Stimulated activated CD4-positive, alpha-beta T cell treated with anti-CD3 and anti-CD28 coated beads, TNF-alpha, amount 100 ng/mL, for 1 hour (primary cell): ENCODE measurements at places on chromosomes 12 and 14.
A peak's percentile ranks its signal among the peaks of the same experiment; 100 is the strongest.

DNA sequence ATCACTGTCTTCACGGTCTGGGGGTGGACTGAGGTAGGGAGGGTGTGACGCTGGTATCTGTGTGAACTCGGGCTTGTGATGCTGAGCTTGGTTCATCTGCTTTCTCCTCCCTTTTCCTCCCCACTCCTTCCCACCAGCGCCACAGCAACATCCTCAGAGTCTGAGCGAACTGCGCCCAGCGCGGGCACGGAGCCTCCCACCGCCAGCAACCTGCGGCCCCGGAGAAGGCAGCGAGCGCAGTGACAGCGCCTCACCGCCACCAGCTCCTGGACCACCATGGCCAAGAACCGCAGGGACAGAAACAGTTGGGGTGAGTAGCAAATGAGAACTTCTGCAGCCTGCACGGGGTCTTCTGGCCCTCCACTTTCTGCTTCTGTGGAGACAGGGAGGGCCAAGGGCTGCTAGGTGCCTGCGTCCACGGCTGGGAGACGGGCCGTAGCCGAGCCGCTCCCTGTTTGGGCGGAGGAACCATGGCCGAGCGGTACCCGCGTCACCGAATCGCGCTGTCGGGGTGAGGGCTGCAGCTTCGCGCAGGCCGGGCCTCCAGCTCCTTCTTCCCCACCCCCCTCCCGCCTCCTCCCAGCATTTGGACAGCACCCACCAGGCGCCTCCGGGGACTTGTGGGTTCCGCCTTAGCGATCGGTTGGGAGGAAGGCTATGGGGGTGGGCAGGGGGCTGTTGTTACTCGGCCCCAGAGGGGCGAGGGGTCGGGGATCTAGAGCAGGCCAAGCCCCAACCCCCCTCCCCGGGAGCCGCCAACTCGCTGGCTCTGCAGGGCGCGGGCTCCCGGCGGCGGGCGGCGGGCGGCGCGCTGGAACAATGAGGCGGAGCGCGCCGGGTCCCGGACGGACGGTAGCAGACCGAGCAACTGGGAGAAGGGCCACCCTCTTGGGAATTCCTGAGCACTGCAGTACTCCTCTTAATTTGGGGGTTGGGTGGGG lies at the start of gene ATL1:
TSS of gene ATL1 (plus strand) at position 156 of the 941 bp plus-strand sequence. CDS start at position 277, 121 bp downstream.
- DNase-seq, result no peak

GRCh38 chr12:30753751-30754382 lies 884 bp downstream of the CAPRIN2 start:
- no peak for DNase-seq

GRCh38 chr12:33222357-33222756 lies 217.3 kb downstream of the SYT10 start:
- DNase-seq, result no peak

DNA sequence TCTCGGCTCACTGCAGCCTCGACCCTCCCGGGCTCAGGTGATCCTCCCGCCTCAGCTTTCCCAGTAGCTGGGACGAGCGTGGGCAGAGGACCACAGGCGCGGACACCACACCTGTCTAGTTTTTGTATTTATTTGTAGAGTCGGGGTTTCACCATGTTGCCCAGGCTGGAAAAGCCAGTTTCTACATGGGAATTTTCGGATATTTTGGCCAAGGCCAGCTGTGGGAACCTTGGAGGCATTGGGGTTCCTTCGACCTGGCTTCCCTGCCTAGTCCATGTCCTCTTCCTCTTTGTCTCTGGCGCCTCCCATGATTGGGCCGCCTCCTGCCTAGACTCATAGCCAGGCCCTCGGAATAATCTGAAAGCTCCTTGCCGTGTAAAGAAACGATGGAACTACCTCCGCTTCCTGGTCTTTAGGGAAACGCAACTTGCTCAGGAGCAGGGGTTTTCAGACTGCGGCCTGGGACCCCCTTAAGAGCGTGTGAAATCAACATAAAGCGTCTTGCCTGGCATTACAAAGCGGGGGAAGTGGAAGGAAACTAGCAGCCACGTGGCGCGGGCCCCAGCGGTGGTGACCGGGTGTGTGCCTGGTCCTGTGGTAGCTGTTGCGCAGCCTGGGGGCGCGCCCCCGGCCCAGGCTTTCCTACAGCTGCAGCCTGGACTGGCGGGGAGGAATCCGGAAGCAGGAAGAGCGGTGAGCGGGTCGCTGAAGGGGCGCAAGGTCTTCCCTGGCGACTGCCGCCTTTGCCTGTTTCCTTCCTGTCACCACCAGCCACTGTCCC lies 1.4 kb upstream of the HSP90AA1 start:
- no peak for DNase-seq

DNA sequence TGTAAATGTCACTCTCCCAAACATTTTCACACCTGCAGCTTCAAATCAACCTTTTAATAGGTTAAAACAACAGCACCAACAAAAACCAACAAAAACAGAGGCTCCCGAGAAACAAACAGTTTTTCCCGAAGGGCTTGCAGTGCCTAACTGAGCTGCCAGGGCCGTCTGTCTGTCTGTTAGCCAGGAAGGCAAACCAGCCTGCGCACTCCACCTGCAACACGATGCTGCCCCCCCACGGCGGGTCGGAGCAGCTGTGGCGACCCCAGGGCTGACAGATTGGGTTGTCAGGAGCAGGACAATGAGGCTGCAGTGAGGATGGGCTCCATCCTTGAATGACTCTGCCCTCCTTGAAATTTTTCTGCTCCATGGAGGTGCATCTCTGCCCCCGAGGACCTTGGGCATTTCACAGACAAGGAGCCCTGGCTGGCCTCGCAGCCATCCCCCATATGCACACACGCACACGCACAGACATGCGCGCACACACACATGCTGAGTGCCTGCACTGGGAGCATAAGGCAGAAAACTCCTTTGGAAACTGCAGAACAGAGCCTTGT lies 2.6 kb downstream of the RTL1 start:
- no peak for DNase-seq

DNA sequence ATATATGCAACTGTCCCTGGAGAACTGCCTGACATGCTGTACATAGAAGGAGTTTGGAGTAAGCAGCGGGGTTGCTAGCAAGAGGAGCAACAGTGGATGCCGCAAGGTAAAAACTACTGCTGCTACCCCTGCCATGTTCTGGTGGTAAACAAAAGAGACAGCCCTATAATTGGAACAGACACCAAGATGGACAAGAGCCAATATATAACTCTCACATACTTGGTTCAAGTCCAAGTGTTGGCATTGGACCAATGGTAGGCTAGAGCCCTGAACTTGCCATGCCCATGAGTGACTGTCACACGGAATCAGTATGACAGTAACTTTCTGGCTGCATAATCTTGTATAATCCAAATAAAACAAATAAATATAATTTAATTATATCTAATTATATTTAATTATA lies 13.7 kb downstream of the ATXN7L3B start:
- no peak for DNase-seq

GRCh38 chr12:39103552-39104165 lies 198.3 kb upstream of the CPNE8 start:
- no peak for DNase-seq

GRCh38 chr12:110124269-110124995 lies at the start of gene IFT81:
Gene IFT81, plus strand, starts transcription at chr12:110124357. Its CDS starts 3,024 bp downstream, at chr12:110127381.
- peak; percentile 97 for DNase-seq

GRCh38 chr12:58419905-58420304 lies 478.5 kb downstream of the ATP23 start:
- no peak for DNase-seq

GRCh38 chr14:89486961-89487360 lies 69.9 kb upstream of the FOXN3 start:
- no peak for DNase-seq

DNA sequence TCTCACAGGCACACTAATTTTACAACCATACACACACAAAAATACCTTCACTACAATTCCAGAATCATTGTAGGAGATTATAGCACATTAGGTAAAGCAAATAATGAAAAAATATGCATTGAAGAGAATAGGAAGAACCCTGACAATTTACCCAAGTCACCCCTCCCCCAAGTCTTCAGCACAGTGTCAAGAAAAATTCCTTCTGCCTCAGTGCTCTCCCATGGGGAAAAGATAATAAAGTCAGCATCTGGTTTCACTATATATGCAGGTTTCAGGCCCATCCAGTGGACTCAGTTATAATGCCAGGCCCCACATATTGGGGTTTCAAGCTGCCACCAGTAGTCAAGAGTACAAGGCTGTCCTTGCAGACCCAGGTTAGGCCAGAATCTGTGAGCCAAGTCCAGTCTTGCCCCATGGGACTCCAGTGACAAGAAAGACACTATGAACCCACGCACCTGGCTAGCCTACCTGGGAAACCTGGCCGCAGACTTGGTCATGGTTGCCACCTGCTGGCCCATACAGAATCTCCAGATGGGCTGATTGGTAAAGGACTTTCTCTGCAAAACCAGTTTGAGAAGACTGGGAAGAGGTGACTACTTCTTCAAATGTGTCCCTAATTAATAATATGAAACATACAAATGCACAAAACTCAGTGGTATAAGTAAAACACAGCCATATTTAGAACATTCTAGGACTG lies 398.6 kb upstream of the FLRT2 start:
- DNase-seq, result no peak

DNA sequence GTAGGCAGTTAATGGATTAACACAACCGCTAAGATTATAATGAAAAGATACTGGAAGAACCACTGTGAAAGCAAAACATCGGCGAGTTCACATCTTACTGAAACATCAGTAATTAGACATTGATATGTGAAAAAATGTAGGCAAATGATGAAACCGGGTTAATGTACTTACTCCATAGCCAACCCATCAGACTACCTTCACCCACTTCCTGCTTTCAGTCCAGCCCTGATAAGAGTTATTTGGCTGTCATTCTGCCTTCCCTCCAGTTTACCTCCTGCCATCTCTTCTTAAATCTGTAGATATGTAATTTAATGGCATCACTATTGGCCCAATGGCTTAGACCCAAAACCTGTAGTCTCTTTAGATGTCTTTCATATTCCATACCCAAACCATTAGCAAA lies 46.0 kb upstream of the LGR5 start:
- no peak for DNase-seq

DNA sequence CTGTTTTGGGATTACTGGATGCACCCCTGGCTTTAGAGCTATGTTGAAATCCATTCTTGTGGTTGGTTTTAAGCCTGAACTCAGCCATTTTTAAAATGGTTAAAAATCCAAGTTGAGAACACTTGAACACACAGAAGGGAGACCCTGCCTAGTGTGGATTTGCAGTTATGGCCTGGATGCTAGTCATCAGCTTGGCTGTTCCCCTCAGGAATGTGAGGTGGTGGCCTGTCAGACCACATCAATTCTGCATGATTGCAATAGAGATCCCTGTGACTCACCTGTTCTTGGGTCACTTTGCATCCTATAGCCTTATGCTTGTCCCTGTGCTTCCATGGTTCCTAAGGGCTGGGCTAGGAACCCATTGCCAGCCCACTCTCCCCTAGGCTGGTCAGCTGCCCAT lies 454.1 kb downstream of the ATP23 start:
- DNase-seq, result no peak

DNA sequence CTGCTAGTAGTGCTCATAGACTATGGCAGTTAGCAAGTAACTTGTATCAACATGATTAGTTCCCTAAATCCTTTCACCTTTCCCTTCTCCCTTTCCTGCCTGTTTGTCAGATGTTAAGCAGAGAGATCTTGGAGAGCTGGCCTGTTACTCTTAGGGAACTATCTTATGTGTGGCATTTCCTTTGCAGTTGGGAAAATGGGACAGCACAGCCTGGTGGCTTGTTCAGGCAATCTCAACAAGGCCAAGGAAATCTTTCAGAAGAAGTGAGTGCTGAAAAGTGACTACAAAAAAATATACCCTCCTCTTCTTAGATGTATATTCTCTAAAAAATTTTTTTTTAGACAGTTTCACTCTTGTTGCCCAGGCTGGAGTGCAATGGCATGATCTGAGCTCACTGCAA lies 7.4 kb downstream of the PARP2 start:
- no peak for DNase-seq

- no peak for DNase-seq
Measured at GRCh38 chr12:60522684-60523400, 927.0 kb downstream of the SLC16A7 start.

DNA sequence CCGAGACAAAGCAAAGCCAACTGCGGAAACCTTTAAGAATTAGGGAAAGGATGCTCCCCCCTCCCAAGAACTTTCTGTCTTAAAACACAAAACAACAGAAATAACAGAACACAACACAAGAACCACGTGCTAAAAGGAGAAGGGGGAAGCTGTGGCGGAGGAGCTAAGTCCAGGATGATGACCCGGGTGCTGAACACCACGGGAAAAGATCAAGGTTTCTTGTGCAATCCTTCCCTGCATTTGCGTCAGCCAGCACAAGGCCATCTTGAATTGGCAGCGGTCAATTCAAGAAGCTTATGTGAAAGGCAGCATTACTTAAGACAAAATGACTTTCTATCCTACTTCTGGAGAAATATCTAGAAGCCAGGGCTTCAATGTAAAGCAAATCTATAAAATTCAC lies 11.0 kb upstream of the CREBL2 start:
- DNase-seq, result no peak

DNA sequence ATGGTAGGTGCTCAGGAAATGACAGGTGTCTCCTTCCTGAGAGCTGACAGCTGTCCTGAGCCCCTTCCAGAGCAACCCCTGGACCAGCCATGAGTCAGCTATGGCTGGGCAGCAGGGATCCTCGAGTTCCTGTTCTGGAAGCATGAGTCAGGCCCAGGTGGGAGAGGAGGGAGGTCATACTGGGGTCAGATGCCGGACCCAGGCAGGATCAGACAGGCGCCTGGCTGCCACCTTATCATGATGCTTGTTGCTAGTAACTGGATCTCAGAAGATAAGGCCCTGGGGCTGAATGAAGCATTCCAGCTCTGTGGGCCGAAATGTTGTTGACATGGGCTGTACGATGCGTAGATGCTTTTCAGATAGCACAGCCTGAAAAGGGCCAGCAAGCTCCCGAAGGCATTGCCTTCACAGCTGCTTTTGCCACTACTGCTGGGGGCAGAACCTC lies 17.4 kb upstream of the KRT7 start:
- no peak for DNase-seq

DNA sequence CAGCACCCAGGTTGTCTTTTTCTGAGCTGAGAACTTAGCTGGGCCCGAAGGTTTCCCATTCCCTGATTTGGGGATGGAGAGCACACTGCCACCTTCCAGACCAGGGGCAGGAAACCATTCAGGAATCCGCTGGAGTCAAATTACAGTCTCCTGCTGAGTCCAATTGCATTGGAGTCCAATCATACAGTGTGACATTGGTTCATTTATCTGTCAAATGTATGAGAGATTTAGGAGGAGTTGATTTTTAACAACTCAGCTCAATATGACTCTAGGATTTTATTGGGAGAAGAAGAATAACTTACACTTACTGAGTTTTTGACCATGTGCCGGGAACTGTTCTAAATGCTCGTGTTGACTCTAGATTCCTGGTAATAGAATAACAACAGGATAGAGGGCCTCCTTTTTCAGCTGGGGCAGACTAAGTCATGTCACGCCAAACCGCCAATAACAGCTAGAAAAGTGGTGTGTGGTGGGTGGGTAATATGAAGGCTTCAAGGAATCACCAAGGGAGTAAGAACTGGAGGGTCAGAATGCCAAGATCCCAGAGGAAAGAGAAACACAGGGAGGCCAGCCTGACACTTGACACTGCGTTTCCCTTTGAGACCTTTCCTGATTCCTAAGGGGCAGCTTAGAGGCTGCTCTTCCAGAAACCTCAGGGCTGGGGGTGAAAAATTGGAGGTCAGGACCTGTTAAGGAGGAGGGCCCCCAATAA lies 11.5 kb downstream of the SYNDIG1L start:
- no peak for DNase-seq
